HCEC 1CT (cell line): ENCODE measurements at places on chromosomes 1 and 21.

GRCh38 chr1:14976256-14976655 lies 177.3 kb upstream of the TMEM51 start:
- DNase-seq: no peak

GRCh38 chr1:56821462-56821797 lies 2.2 kb upstream of the FYB2 start:
- no peak for DNase-seq

DNA sequence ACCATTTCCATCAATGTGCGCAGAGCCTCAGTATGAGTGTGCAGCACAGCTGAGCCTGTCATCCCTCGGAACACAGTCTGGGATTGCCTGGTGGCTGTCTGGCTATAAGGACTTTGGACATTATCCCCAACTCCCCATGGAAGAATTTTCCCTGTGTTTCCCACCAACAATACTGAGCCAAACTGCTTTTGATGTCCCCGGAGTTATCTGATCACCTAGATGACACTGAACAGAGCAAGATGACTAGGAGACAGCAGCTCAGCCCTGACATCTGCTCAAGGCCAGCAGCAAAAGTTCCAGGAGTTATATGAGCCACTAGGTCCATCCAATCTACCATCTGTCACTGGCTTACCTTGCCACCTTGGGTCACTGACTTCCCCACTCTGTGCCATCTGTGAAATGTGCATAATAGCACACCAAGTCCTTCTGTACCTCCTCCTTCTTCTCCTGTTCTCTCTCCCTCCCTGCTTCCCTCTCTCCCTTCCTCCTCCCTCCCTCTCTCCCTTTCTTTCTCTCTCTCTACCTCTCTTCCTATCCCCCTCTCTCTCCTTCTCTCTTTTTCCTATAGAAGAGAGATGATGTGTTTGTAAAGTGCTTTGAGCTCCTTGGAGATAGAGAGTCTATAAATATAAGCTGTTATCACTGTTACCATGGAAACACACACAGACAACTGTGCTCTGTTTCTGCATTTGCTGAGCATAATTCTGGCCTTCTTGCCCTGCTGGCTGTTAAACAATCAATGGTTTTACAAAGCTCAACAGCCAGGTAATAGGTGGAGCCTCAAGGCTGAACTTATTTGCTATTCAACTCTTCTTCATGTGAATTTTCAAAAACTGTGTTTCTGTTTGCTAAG lies 19.7 kb upstream of the ATP1B1 start:
- no peak for DNase-seq

- DNase-seq: no peak
These were observed 739.4 kb upstream of the ADGRL4 start for GRCh38 chr1:79745929-79746328.

DNA sequence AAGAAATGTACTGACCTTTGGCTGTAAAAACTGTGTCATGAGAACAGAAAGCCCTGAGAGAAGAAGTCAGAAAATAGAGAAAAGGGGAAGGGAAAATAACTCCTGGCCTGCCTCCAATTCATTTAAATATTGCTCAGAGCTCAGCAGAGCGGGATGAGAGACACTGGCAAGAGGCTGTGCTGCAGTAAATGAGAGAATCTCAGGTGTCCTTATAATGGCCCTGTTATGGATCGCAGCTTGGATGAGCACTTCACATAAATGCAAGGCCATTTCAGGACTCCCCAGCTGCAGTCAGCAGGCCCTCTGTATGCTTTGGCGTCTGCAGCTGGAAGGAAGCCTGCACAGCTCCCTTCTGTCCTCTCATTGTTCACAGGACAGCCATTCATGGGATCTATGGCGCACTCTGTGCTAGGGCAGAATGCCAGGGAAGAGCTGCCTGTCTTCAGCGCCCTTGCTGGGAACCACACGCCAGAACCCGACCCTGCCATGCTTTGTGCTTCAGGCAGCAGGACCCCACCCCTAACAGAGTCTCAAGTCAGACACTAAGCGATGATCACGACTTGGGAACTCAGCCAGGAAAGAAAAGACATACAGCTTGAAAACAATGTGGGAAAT lies 20.7 kb upstream of the ABCB10 start:
- DNase-seq: no peak

DNA sequence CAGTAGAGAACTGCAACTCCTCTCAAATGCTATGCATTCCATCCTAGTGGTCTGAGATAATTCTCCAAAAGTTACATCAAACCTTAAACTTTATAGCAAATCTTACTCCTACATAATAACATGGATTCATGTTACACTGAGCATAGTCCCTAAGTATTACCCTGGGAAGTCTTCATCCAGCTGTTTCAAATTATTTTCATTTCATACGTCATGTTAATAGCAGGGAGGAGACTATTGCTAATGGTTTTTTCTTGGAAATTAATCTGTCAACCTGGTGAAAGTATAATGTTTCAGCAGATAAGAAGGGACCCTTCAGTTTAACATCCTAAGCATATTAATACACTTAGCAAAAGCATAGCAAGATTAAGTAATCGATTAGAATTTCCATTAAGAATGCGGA lies 318.1 kb downstream of the USP25 start:
- DNase-seq: no peak

GRCh38 chr1:216293683-216294082 lies 129.6 kb downstream of the USH2A start:
- peak; percentile 89 for DNase-seq

GRCh38 chr21:25709684-25710265 lies 24.9 kb downstream of the ATP5PF start:
- no peak for DNase-seq

DNA sequence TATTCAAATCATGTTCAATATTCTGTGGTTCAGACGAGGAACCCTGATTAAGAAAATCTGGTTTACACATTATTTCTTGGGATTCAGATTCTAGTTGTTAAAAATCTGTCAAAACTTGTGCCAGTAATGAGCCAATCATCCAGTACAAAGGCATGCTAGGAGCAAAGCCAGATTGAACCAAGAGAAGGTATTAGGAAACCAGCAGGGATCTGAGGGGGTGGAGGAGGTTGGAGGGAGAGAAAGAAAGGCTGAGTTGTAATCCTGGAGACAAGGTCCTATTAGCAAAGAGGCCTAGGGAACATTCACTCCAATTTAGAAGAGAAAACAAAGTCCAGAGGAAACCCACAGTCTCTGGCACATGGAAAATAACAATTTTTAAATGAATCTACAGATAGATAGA lies 352.9 kb downstream of the LTN1 start:
- DNase-seq: no peak

DNA sequence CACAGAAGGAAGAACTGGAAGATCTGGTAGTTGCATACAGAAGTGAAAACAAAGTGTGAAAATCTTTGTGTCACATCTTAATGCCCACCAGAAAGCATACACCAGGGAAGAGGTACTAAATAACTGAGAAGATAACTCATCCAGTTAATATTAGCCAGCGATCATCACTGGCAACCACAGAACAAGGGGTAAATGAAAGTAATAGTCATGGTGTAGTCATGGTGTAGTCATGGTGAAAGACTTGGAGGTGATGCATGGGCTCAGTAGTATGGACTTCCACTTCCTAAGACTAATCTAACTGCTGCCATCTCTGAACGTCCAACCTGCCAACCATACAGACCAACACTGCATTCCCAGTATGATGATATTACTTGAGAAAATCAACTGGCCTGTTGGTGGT lies 481.2 kb upstream of the NR5A2 start:
- DNase-seq: peak; percentile 65

GRCh38 chr1:24562625-24563024 lies 6.7 kb downstream of the NCMAP start:
- DNase-seq: no peak

DNA sequence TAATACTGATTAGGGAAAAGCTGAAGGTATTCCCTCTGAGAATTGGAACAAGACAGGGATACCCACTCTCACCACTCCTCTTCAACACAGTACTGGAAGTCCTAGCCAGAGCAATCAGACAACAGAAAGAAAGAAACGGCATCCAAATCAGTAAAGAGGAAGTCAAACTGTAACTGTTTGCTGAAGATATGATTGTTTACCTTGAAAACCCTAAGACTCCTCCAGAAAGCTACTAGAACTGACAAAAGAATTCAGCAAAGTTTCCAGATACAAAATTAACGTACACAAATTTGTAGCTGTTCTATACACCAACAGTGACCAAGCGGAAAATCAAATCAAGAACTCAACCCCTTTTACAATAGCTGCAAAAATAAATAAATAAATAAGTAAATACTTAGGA lies 78.6 kb downstream of the EXTL2 start:
- no peak for DNase-seq

DNA sequence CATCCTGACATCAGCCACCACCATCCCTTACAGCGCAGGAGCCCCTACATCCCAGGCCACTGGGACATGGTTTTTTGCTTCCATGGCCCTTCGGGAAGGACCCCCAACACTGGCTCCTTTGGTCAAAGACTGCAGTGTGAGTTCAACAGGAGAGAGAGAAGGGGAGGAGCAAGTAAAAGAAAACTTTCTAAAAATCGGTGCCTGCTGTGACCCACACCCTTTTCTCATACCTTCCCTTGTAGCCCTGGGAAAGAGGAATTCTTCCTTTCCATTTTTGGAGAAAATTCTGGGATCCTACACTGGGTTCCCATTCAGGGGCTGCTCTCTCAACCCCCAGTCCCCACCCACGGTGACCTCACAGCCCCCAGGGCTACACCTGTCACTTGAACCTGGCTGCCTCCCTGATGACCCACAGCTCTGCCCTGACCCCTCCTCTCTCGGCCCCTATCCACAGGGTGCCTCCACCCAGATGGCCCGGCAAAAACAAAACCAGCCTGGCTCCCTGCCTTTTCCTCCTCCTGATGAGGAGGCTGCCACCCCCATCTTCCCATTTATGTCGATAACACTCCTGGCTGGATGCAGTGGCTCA lies 7.6 kb downstream of the PADI4 start:
- no peak for DNase-seq

DNA sequence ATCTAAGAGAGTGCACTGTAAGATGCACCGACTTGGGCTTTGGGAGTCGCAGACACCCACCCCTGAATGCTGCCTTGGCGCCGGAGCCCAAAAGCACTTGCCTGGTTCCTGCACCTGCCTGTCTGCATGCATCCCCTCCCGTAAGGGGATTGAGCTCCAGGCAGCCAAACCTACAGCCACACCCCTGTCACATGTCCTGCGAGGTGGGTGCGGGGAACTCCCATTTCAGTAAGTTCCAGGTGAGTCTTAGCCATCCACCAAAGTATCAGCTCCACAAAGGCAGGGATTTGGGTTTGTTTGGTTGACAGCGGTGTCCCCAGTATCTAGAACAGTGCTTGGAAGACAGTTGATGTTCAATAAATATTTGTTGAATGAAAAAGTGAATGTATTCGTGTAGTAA lies 31.5 kb upstream of the MAP10 start:
- no peak for DNase-seq

DNA sequence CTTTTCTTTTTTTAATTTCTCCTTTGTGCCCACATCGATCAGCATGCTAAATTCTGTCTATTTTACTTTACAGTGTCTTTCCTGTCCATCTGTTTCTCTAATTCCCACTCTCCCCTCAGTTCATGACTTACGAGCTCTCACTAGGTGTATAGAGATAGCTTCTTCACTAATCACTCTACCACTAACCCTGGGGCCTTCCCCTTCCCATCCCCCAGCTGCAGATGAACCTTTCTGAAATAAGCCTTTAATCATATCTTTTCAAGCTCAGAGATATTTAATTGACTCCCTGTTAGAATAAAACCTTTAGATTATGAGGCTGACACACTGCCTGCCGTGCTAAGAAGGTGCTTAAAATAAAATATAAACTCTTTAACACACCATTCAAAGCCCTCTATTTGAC lies 66.3 kb upstream of the BMP8A start:
- DNase-seq: no peak

- no peak for DNase-seq
These were observed 90.8 kb downstream of the PLXNA2 start for GRCh38 chr1:208153386-208153785.

- no peak for DNase-seq
These were observed 2.3 kb upstream of the TSPAN2 start for GRCh38 chr1:115091572-115091971.

GRCh38 chr1:27915082-27915575 lies 19.7 kb upstream of the SMPDL3B start:
- DNase-seq: no peak

DNA sequence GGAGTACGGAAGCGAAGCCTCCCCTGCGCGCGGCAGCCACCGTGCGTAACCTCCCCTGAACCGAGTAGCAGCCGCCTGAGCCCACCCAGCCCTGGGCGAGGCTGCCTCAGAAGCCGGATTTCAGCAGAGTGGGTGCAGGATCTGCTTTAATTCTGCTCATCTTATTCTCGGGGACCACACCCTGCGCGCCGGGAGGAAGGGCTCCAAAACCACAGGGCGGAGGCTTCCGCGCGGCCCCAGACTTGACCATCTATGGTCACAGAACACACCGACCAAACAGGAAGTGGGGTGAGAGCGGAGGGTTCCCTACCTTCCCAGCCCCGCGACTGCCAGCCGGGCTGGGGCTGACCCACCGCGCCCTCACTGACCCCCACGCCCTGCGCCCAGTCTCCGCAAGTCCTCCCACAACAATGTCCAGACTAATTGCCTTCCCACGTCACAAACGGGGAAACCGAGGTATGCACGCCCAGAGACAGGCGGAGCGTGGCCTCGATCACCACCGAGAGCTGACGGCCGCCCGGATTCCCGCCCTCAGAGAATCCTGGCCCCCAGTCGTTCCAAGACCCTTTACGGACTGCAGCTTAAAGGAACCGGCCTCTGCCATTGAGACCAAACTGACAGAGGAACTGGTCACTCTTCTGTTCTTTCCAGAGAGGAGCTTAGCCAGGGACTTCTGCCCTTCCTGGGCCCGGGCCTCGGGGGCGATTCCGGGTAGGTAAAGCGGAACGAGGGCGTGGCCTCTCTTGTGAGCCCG lies 595 bp upstream of the CAP1 start:
- peak; percentile 96 for DNase-seq

GRCh38 chr1:62800281-62800680 lies 16.3 kb downstream of the ATG4C start:
- no peak for DNase-seq

DNA sequence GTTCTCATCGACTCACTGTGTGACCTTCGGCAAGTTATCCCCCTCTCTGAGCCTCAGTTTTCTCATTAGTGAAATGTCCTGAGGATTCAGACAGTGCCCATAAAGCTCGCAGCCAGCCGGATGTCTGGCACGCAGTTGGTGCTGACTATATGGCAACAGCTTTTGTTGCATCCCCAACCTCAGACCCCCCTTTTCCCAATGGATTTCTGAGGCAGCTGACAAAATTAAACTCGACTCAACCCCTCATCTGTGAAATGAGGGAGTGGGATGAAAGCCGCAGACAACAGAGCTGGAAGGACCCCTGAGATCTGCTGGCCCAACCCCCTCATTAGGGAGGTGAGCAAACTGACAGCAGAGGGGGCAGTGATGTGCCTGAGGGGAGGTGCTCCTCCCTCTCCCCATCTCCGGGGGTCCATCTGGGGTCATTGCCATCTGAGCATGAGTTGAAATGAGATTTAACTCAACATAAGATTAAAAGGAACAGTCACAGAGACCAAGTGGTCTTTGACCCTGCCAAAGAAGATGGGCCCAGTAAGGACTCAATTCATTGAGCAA lies 40.4 kb downstream of the NKAIN1 start:
- DNase-seq: no peak
